ENCODE measurements at places on chromosomes 6 and 20. TPM values are rescaled to one million over a fixed set of nuclear protein-coding genes. Genes with fewer than 3 reads are reported as not detected.

DNA sequence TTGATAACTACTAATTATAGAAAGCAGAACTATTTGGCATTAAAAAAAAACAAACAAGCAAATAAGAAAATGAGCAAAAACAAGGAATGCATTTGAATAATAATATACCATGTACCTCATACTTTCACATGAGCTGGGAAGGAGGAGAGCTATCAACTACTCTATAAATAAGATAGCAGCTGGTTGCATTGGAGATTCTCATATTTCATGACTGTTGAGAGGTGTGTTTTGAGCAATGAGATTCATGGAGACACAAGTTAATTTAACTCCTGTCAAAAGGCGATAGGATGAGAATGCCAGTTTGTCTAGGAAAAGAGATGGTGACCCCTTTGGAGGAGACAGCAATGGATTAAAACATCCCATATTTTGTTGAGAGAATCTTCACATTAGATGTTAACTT lies 348.8 kb upstream of the SPTLC3 start:
- no peak for DNase-seq

DNA sequence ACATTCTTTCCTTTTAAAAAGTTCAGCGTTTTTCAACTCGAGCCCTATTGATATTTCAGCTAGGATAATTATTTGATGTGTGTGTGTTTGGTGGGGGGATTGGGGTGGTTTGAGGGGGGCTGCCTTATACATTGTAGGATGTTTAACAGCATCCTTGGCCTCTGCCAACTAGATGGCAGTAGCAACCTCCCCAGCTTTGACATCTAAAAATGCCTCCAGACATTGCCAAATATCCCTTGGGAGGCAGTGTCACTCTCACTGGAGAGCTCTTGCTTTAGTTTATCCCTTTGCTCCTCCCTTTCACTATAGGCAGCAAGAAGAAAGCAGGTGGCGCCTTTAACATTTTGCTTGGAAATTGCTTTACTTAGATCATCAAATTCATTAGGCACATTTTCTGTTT lies 14.6 kb upstream of the TP53TG5 start:
- no peak for DNase-seq

- no peak for DNase-seq
These were observed 19.9 kb downstream of the TGM2 start for GRCh38 chr20:38144974-38145728.

DNA sequence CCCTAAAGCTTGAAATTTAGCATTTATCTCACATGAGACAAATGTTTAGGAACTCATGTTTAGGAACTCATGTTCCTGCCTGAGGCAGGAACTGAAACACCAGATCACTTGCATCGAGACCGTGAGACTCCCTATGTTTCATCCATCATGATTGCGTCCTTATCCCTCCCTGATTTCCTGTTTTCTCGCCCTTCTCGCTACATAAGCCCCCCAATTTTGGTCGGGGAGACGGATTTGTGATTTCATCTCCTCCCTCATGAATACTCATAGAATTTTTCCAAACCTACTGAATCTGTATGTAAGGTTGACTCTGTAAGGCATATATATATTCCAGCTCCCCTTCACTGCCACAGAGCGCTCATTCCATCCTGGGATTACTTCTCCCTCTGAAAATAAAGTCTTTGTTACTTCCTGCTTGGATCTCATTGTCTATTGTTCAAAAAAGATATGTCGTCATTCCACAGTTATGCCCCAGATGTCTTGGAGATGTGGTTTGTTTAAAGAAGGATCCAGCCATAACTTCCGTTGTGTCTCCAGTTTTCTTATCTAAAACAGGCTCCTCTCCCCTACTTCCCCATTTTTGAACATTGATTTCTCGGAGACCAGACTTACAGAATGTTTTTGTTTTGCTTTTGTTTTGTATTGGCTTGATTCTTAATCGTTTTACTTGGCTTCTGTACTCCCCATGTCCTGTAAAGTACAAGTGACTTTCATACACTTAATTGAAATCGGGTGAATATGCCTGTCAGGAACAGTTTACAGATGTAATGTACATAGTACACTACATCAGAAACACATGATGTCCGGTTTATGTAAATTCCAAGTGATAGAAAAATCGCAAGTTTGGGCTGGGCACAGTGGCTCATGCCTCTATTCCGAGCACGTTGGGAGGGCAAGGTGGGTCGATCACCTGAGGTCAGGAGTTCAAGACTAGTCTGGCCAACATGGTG lies 118.7 kb downstream of the HFE start:
- DNase-seq, result no peak

- DNase-seq, result no peak
These were observed 1.1 kb downstream of the SNPH start for GRCh38 chr20:1267161-1267560.

- DNase-seq, result no peak
These were observed 11.2 kb upstream of the MMP24 start for GRCh38 chr20:35215066-35215956.

- DNase-seq, result no peak
These were observed 3.1 kb downstream of the MAN1A1 start for GRCh38 chr6:119346450-119346849.

Gene EYA4
- total RNA-seq, result 0.12 TPM

Gene TMEM217
- total RNA-seq, result 13.8 TPM

Gene TAGAP
- total RNA-seq, result not detected
